ENCODE measurements at places on chromosomes 13 and 19. TPM values are rescaled to one million over a fixed set of nuclear protein-coding genes. Genes with fewer than 3 reads are reported as not detected.
A peak's percentile ranks its signal among the peaks of the same experiment; 100 is the strongest.

The DPF1 gene
- total RNA-seq, result not detected

GRCh38 chr19:18317961-18318800, 4.7 kb downstream of the LSM4 start:
- peak overlapping the region; percentile 40 for H3K4me3 ChIP-seq
- peak overlapping the region; percentile 87 for H3K27ac ChIP-seq
- peaks cover 12% of the 10 kb centered on the region for H3K36me3 ChIP-seq
- no peak for DNase-seq
- H3K27me3 ChIP-seq, result no peaks in the 10 kb centered on the region

DNA sequence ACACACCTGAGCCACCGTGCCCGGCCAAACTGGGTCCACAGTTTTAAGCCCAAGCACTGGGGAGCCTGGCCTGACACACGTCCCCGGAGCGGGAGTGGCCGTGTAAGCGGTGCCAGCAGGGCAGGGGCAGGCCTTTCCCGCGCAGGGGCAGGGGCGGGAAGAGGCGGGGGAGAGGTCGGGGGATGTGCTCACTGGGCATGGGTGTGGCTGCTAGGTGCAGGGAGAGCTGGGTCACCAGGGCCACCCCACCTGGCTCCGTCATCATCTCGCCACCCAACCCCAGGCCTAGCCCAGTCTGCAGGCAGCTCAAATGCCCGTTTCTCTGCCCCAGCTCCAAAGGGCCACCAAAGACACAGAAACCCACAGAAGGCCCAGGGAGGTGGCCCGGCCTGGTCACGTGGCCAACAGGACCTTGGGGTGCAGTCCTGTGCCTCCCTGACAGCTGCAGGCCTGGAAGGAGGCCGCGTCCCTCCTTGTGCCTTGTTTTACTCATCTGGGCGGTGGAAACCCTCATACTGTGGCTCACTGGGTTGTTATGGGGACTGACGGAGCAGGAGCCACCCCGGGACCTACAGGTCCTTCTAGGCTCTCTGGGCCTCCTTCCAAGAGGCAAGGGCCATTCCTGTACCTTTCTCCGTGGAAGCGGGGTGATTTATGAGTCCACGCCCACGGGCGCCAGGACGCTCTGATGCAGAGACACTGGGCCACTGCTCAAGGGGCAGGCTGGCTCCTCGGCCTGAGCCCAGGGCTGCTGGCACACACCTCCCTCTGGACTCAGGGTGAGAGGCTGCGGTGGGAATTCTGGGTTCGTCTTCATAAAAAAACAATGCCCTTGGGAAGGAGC, 27.7 kb downstream of the MAP2K2 start:
- no peak overlapping the region for H3K27ac ChIP-seq
- H3K4me3 ChIP-seq, result no peak overlapping the region
- no peaks in the 10 kb centered on the region for H3K4me1 ChIP-seq
- DNase-seq, result no peak
- peaks cover 43% of the 10 kb centered on the region for H3K36me3 ChIP-seq

DNA sequence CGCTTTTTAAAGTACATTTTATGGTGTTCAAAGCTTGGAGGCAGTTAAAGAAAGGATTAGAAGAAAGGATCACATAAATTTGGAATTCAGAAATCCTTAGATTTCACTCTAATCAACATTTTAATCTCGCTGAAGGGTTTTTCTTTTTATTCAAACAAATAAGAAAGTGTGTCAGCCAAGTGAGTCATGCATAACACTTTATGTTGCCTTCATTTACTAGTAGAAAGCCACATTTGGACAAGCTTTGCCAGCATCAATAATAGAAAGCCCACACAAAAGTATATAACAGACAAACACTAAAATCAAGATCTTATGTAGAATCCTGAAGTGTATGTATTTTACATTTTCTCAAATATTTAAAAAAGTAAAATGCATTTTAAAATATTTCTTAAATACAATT, 154.9 kb upstream of the TRPC4 start:
- no peak overlapping the region for H3K27ac ChIP-seq
- no peaks in the 10 kb centered on the region for H3K4me1 ChIP-seq
- no peak for DNase-seq
- H3K27me3 ChIP-seq, result no peaks in the 10 kb centered on the region

DNA sequence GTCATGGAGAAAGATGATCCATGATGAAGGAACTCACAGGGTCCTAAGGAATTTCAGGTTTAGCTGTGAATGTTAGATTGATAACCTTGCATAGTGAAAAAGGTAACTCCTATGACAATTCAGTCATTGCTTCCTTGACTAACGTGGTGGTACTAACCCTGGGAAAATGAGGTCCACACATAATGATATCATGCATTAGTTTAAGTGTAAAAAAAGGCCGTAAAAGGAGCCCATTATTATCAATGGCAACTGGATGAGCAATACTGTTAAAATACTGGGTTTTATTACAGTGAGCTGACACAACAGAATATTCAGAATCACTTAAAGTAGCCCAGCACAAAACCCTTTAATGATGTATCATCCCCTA, 515.4 kb downstream of the DCT start:
- no peak for DNase-seq
- H3K27me3 ChIP-seq, result no peaks in the 10 kb centered on the region
- no peaks in the 10 kb centered on the region for H3K36me3 ChIP-seq
- no peaks in the 10 kb centered on the region for H3K4me1 ChIP-seq
- no peak overlapping the region for H3K27ac ChIP-seq

DNA sequence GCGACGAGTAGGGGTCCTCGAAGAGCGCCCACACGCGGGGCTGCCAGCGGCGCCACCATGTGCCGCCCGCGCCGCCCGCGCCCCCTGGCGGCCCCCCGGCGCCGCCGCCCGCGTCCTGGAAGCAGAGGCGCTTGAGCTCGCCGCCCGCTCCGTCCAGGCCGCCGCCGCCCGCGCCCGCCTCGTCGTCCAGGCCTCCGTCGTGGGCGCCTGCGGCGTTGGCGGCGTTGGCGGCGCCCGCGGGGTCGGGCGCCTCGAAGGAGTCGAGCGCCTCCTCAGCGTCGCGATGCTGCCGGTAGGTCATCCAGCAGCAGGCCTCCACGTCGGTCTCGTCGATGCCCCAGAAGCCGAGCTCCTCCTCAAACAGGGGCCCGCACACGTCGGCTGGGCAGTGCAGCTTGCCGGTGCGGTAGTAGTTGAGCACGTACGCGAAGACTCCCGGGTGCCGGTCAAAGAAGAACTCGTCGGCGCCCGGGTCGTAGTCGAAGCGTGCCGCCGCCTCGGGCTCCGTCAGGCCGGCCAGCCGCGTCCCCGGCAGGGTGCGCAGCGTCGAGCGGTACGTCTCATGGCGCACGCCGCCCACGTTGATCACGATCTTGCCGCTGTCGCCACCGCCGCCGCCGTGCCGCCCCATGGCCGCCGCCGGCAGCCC, 829 bp downstream of the KCNC3 start:
- peaks cover 64% of the 10 kb centered on the region for H3K27me3 ChIP-seq
- peaks cover 74% of the 10 kb centered on the region for H3K4me1 ChIP-seq
- peak overlapping the region; percentile 28 for H3K4me3 ChIP-seq
- H3K36me3 ChIP-seq, result no peaks in the 10 kb centered on the region

The EXOSC5 gene
- 7.5 TPM for total RNA-seq

The ZFR2 gene
- total RNA-seq, result 0.73 TPM

- no peak for DNase-seq
- H3K27me3 ChIP-seq, result no peaks in the 10 kb centered on the region
- no peaks in the 10 kb centered on the region for H3K36me3 ChIP-seq
These were observed 49.1 kb upstream of the UQCRFS1 start for GRCh38 chr19:29262085-29262484.

Data from CD4-positive, alpha-beta T cell (primary cell).